ENCODE measurements at places on chromosomes 12 and 14. TPM values are rescaled to one million over a fixed set of nuclear protein-coding genes. Genes with fewer than 3 reads are reported as not detected.

PLBD1 gene
- total RNA-seq: 0.98 TPM

GYS2 gene
- total RNA-seq: not detected

CPNE6 gene
- 46.2 TPM for total RNA-seq

NOVA1 gene
- 47.9 TPM for total RNA-seq

PIK3C2G gene
- total RNA-seq: 0.74 TPM

TAS2R20 gene
- total RNA-seq: 7.4 TPM

TDRD9 gene
- 1.2 TPM for total RNA-seq

KLHDC1 gene
- total RNA-seq: 14.0 TPM

EPS8 gene
- 72.0 TPM for total RNA-seq

OLR1 gene
- total RNA-seq: 2.7 TPM

PMCH gene
- not detected for total RNA-seq

TARBP2 gene
- total RNA-seq: 15.7 TPM

ANO2 gene
- total RNA-seq: 2.0 TPM

JAG2 gene
- 27.8 TPM for total RNA-seq

RPGRIP1 gene
- not detected for total RNA-seq

GRIP1 gene
- total RNA-seq: 77.9 TPM

DDN gene
- 11.1 TPM for total RNA-seq

RAD9B gene
- 0.74 TPM for total RNA-seq

IPO8 gene
- total RNA-seq: 35.2 TPM

PHETA1 gene
- 8.6 TPM for total RNA-seq

PZP gene
- under 0.01 TPM for total RNA-seq

PLA2G1B gene
- total RNA-seq: 1.2 TPM
